ENCODE measurements at places on chromosomes 12 and 14.
A peak's percentile ranks its signal among the peaks of the same experiment; 100 is the strongest.

- DNase-seq: no peak
Observed at GRCh38 chr14:90291699-90292098, 35.3 kb downstream of the PSMC1 start.

GRCh38 chr12:27951898-27952297 lies 20.6 kb downstream of the PTHLH start:
- DNase-seq: peak; percentile 70

DNA sequence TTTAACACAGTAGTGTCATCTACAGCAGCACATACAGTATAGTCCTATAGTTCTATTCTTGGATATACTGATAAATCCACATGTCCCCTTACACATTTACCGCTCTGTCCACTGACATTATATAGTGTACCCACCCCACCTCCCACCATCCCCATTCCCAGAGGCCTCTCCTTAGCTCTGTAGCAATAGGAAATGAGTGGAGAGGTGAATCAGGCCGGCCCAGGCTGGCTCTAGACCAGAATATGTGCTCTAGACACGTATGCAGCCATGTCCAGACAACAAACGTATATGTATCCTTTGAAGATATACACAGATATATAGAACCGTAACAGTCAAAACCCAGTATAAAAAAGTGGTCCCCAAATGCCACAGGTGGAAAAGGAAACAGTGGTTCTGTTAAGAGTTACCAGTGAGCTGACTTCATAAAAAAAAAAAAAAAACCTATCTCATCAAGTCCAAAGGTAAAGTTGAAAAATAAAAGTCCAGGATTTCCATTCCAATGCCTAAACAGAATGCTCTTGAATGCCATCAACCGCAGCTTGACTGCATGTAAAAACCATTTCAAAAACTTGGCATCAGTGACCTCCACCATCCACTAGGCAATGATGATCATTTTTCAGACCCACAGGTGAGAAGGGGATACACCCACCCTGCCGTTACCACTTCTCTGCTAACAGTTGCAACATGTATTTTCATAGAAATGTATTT lies 16.7 kb downstream of the EGLN3 start:
- DNase-seq: no peak

GRCh38 chr12:122860040-122860853 lies 25.0 kb downstream of the HIP1R start:
- peak; percentile 84 for DNase-seq

DNA sequence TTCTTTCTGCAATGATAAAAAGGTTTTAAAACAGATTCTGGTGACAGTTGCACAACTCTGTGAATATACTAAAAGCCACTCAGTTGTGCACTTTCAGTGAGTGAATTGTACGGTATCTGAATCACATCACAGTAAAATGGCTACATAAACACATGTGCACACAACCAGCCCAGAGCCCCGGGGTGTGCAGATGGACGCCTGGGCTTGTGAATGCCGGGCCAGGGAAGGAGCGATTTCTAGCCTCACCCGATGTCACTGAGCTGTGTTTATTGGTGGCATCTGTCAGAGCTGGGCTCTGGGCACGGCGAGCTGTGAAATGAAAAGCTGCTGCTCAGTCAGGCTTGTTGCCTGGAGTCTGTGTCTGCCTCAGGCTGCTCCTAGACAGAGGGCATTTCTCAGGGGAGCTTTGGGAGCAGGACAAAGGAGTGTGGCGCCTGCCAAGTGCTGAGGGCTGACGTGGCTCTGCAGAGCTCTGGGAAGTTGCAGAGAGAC lies 25.9 kb downstream of the RHOF start:
- no peak for DNase-seq

GRCh38 chr12:77433799-77434198 lies 368.4 kb upstream of the E2F7 start:
- no peak for DNase-seq

- DNase-seq: no peak
Observed at GRCh38 chr14:104249089-104249488, 110.7 kb downstream of the KIF26A start.

- no peak for DNase-seq
Observed at GRCh38 chr12:132452596-132453350, 37.2 kb upstream of the FBRSL1 start.

GRCh38 chr12:67469666-67470065 lies 178.9 kb upstream of the DYRK2 start:
- DNase-seq: peak; percentile 49

- no peak for DNase-seq
Observed at GRCh38 chr12:93734784-93735183, 57.6 kb downstream of the CRADD start.

Data from neural progenitor cell (in vitro differentiated cells).